ENCODE measurements at places on chromosomes 1 and 21.

- H3K4me3 ChIP-seq: no peak overlapping the region
- H3K4me1 ChIP-seq: no peaks in the 10 kb centered on the region
- no peaks in the 10 kb centered on the region for H3K36me3 ChIP-seq
- DNase-seq: no peak
- peaks cover 4% of the 10 kb centered on the region for H3K27me3 ChIP-seq
- H3K27ac ChIP-seq: no peak overlapping the region
Measured at GRCh38 chr1:30354410-30354809, 369.0 kb downstream of the MATN1 start.

DNA sequence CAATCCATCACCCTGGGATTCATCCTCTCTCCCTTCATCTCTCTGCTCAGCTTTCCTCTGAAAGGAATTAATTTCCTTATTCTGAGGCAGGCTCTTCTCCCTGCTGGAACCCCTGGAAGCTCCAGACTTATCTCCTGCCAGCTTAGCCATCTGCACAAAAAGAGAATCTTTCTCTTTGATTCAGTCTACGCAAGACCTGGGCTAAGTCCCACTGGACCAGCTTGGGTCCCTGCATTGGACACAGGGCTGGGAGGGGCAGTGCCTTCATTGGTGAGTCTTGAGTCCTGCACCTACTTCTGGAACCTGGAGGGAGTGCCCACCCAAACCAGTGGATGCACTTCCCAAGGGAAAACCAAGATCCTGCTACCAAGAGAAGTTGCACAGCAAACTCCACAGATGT lies 271.7 kb upstream of the CSF3R start:
- DNase-seq: no peak
- no peak overlapping the region for H3K4me3 ChIP-seq
- no peak overlapping the region for H3K27ac ChIP-seq
- H3K36me3 ChIP-seq: no peaks in the 10 kb centered on the region

- no peaks in the 10 kb centered on the region for H3K4me1 ChIP-seq
- DNase-seq: no peak
- H3K4me3 ChIP-seq: no peak overlapping the region
- no peaks in the 10 kb centered on the region for H3K36me3 ChIP-seq
- H3K27me3 ChIP-seq: no peaks in the 10 kb centered on the region
- H3K27ac ChIP-seq: no peak overlapping the region
Measured at GRCh38 chr1:160799641-160800040, 3.7 kb downstream of the LY9 start.

- no peak overlapping the region for H3K4me3 ChIP-seq
- no peak overlapping the region for H3K27ac ChIP-seq
- H3K4me1 ChIP-seq: no peaks in the 10 kb centered on the region
- no peak for DNase-seq
Measured at GRCh38 chr21:40752125-40752524, 94.8 kb downstream of the DSCAM start.

DNA sequence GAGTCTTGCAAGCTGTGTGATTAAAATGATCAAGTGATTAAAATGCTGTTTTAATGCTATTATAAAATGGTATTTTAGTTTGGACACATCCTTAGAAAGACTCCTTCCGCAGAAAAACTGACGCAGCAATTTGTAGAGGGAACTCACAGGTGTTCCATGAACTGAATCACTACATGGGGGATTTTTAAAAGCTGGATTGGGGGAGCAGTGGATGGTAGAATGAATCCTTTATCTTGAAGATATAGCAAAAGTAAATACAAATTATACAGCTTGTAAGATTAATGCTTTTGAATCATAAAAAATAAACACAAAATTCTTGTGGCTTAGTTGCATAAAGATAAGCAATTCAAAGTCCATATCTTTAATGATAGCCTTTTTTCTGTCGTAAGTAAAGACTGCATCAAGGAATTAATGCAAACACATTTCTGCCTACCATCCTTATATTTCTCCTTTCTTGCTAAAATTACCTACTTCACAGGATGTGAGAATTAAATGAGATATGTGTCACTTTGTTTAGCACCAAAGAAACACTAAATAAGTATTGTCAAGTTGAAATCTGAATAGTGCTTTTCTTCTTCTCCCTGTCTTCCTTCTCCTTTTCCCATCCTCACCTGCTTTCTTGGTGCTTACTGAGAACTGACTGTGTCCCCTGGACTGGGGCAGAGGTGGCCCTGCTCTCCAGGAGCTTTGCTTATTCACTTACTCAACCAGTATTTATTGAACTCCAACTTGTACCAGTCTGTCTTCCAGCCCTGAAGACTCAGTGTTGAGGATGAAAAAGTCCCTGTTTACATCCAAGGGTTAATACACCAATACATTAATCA lies 61.5 kb upstream of the F3 start:
- H3K27me3 ChIP-seq: no peaks in the 10 kb centered on the region
- no peak overlapping the region for H3K27ac ChIP-seq
- H3K4me3 ChIP-seq: no peak overlapping the region

GRCh38 chr1:207868251-207868773 lies 42.6 kb downstream of the CD34 start:
- H3K27me3 ChIP-seq: no peaks in the 10 kb centered on the region
- peaks cover 49% of the 10 kb centered on the region for H3K4me1 ChIP-seq
- no peaks in the 10 kb centered on the region for H3K36me3 ChIP-seq
- peak; percentile 65 for DNase-seq

- H3K4me3 ChIP-seq: no peak overlapping the region
- H3K4me1 ChIP-seq: no peaks in the 10 kb centered on the region
- no peaks in the 10 kb centered on the region for H3K36me3 ChIP-seq
- no peak overlapping the region for H3K27ac ChIP-seq
- H3K27me3 ChIP-seq: no peaks in the 10 kb centered on the region
Measured at GRCh38 chr1:239617731-239618130, 231.4 kb downstream of the CHRM3 start.

DNA sequence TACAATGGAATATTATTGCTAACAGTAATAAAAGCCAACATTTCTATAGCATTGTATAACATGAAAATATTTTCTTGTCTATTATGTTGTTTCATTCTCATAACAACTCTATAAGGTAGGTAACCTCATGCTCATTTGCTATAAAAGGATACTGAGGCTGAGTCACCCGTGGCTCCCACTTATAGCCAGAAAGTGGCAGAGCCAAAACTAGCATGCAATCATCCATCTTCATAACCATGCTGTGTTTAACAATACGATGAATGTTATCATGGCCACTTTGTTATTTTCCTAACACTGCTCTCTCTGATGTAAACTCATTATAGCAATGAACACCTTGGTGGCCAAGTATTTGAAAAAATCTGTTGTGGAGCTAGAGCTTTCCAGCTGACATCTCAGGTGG lies 80.8 kb upstream of the JUN start:
- DNase-seq: no peak
- peaks cover 5% of the 10 kb centered on the region for H3K4me1 ChIP-seq
- no peaks in the 10 kb centered on the region for H3K36me3 ChIP-seq

DNA sequence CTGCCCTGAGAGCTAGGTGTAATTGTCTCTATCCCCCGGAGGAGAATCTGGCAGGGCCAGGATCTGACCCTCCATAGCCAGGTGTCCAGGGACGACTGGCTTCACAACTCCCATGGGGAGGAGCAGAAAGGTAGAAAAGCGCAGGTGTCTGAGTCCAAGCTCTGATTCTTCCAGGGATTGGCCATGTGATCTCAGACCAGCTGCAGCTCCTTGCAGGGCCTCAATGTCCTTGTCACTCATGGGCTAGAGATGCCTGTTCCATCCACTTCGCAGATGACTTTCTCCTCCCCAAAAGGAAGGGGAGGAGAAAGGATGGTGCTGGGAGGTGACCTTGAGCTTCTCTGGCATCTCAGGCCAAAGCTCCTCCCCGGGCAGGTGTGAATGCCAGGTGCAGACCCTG lies 22.7 kb downstream of the HSPG2 start:
- no peak overlapping the region for H3K4me3 ChIP-seq
- no peaks in the 10 kb centered on the region for H3K36me3 ChIP-seq
- peaks cover 61% of the 10 kb centered on the region for H3K4me1 ChIP-seq
- DNase-seq: no peak

- DNase-seq: no peak
- no peak overlapping the region for H3K27ac ChIP-seq
- H3K27me3 ChIP-seq: no peaks in the 10 kb centered on the region
- H3K4me1 ChIP-seq: no peaks in the 10 kb centered on the region
Measured at GRCh38 chr1:186849826-186850225, 21.1 kb downstream of the PLA2G4A start.

- H3K27me3 ChIP-seq: no peaks in the 10 kb centered on the region
- no peak overlapping the region for H3K4me3 ChIP-seq
- H3K27ac ChIP-seq: no peak overlapping the region
- no peaks in the 10 kb centered on the region for H3K36me3 ChIP-seq
- no peaks in the 10 kb centered on the region for H3K4me1 ChIP-seq
Measured at GRCh38 chr1:62962014-62962812, 178.3 kb downstream of the ATG4C start.

DNA sequence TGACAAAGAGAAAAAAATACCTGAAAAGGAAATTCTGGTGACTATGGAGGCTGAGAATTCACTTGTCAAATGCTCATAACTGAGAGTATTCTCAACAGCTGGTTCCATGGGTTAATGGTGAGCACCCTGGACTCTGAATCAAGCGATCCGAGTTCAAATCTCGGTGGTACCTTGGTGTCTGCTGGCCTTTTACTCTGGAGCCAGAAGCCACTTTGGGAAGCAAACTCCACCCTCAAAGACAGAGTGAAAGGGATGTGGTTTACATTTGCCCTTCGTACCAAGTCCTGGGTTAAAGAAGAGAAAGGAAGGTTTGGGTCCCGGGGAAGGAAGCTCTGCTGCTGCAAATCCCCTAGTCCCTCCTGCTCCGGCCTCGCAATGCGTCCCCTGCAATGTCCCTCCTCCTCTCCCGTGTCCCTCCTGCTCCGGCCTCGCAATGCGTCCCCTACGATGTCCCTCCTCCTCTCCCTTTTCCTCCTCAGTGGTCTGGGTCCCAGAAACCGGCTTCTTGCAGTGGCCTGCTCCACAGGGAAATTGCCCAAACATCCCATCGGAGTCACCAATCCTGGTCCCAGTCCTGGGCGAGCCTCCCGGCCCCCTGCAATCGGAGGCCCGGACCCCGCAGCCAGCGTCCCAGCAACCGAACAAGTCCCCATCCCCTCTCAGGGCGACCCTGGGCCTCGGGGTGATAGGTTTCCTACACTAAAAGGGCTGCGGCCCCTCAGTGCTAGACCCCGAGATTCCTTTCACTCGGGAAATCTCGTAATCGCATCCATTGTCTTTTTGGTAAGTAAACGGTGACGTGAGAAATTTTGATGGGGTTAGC lies 129.4 kb downstream of the PPIAL4G start:
- DNase-seq: no peak
- H3K4me1 ChIP-seq: no peaks in the 10 kb centered on the region
- no peak overlapping the region for H3K4me3 ChIP-seq
- peaks cover 3% of the 10 kb centered on the region for H3K27me3 ChIP-seq
- no peak overlapping the region for H3K27ac ChIP-seq

DNA sequence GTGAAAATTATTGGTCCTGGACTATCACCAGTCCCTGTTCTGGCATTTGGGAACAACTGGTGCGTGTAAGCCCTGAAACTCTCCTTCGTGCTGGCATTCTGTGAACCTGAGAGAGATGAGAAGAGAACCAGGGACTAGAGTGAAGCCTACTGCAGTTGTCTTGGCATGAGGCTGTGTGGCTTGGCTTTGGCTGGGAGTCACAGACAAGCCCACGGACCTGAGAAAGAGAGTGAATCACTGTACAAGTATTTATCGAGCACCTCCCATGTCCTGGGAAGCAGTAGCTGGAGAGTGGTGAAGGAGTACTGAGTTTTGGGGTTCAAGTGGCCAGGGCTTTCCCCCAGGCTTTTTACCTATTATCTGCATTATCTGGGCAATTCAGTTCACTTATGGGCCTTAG lies 63.3 kb downstream of the FGGY start:
- peak overlapping the region; percentile 38 for H3K27ac ChIP-seq
- no peaks in the 10 kb centered on the region for H3K27me3 ChIP-seq
- peak; percentile 66 for DNase-seq
- H3K36me3 ChIP-seq: no peaks in the 10 kb centered on the region
- H3K4me1 ChIP-seq: peaks cover 17% of the 10 kb centered on the region

DNA sequence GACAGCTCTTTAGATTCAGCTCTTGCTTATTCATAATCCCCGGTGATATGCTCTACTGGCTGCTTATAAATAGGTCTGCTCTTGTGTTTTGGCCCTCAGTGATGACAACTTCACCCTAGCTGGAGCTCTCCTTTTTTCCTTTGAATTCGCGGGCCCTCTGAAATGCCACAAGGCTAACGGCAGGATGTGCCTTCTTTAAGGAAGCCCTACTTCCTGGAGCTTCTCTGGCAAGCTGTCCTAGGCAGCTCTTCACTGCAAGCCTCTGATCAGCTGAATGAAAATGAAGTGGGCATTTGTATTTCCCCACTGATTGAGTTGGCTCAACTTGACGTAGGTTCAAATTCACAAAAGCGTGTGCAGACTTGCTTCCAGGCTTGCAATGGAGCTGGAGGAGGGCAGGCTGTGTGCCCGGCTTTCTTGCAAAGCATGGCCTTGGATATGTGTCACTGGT lies 22.2 kb downstream of the SGIP1 start:
- H3K36me3 ChIP-seq: no peaks in the 10 kb centered on the region
- no peak overlapping the region for H3K27ac ChIP-seq
- H3K27me3 ChIP-seq: no peaks in the 10 kb centered on the region
- no peaks in the 10 kb centered on the region for H3K4me1 ChIP-seq

DNA sequence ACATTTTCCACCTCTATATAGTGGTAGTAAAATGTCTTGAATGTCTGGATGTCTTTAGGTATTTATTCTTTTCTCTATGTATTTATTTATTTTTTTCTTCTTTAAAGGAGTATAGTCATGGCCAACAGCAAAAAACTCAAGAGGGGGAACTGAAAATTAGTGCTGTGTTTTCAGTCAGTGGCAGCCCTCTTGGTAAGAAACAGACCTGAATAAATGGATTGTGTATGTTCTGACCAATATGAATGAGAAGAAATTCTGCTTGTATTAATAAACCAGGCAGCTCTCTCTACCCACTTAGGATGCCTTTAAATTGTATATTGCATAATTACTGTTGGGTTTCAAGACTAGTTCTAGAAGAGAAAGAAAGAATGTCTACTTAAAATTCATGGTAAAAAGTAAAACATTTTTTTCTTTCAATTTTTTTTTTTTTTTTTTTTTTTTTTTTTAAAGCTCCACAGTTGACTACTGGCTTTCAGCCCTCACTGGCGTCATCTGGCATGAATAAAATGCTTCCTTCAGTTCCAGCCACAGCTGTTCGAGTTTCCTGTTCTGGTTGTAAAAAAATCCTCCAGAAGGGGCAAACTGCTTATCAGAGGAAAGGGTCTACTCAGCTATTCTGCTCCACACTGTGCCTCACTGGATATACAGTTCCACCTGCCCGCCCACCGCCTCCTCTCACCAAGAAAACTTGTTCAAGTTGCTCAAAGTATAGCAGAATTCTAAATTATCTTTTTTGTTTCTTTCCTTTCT lies 101.6 kb downstream of the ZMYM4 start:
- no peak overlapping the region for H3K4me3 ChIP-seq
- no peaks in the 10 kb centered on the region for H3K27me3 ChIP-seq
- H3K4me1 ChIP-seq: peaks cover 7% of the 10 kb centered on the region
- no peaks in the 10 kb centered on the region for H3K36me3 ChIP-seq
- peak; percentile 48 for DNase-seq

DNA sequence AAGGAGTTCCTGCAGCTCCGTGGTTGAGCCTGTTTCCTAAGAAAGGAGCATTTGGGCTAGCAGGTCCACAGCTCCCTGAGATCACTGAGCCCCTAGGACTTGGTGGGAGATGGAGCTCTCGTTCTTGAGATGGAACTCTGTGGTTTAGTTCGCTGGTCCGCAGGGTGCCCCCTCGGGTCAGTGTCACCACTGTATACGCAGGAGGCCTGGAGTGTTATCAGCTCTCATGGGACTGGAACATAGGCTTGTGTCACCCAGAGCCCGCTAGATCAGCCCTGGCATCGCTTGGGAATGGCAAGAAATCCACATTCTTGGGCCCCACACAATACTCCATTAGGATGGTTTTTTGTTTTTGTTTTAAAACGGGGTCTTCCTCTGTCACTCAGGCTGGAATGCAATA lies 3.6 kb downstream of the SNAP47 start:
- H3K27ac ChIP-seq: no peak overlapping the region
- H3K36me3 ChIP-seq: no peaks in the 10 kb centered on the region
- no peak overlapping the region for H3K4me3 ChIP-seq
- no peak for DNase-seq
- H3K4me1 ChIP-seq: peaks cover 21% of the 10 kb centered on the region
- H3K27me3 ChIP-seq: no peaks in the 10 kb centered on the region
